ENCODE measurements at places on chromosomes 5 and 9.
A peak's percentile ranks its signal among the peaks of the same experiment; 100 is the strongest.

GRCh38 chr5:154189256-154189818, 1.2 kb upstream of the GALNT10 start:
- DNase-seq = no peak

GRCh38 chr5:17405976-17406375, 92.1 kb upstream of the TAF11L2 start:
- no peak for DNase-seq

GRCh38 chr9:105836936-105837660, 142.8 kb downstream of the TMEM38B start:
- DNase-seq = no peak

DNA sequence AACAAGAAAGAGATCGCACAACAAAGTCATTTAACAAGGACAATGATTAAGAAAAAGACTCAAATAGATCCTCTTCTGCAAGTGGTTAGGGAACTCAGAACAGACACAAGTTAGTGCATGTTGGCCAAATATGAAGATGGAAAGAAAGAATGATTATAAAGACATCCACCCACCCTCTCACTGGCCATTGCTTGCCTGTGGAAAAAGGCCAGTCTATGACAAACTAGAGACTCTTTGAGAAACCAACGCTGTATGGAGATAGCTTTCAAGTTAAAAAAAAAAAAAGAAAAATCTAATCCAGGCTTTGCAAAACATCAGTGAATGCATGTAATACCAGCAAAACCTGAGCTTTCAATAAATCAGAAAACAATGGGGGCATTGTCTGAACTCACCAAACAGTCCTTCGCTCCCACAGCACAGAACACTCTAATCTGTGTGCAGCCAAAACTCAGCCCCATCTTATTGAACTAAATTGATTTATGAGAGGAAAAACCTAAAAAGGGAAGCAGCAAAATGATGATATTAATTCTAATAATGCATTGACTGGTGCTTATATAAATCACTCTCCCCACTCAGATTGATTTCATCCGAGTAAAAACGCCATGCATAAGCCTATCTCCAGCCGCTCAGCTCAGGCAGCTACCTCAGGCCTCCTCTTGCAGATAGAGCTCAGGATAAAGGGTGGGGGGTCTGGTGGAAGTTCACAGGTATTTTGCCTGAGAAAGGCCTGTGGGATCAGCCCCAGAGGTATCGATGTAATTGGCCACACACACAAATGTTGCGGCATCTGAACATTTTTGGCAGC, 547.1 kb downstream of the CCDC171 start:
- peak; percentile 62 for DNase-seq

DNA sequence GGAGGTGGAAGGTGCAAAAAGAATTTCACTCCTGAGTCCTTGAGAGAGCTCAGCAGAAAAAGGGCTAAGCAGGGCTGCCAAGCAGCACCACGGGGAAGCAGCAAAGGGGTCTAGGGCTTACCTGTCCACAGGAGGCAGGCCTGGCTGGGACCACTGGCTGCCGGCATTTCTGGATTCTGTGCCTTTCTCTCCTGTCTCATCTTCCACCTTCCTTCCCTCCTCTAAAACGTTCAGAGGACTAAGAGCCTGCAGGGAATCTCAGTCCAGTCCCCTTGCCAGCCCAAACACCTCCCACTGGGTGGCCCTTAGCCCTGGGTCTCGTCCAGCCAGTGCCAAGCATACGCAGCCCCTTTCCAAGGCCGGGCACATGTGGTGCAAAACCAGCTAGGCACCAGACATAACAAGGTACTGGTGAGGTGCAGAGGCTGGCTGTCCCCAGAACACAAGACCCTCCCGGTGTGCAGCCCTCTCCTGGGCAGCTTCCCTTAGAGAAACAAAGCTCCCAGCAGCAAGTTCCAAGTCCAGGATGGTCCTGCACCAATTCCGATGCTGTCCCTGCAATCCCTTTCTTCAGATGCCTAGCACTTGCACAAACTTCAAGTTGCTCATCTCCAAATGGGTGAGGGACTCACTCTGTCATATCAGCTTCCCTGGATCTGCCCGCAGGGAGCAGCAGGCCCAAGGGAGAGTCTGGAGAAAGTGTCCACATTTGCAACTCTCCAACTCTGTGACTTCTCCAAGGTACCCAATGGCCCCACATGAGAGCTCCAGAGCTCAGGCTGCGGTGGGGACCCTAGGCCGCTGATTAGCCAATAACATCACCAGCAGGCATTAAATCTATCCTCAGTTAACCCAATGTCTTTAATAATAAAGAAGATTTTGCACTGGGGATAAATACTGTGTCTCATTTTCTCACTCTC, 126.3 kb downstream of the C5orf15 start:
- no peak for DNase-seq

- no peak for DNase-seq
These were observed 815.8 kb downstream of the BRINP1 start for GRCh38 chr9:118553465-118553864.

DNA sequence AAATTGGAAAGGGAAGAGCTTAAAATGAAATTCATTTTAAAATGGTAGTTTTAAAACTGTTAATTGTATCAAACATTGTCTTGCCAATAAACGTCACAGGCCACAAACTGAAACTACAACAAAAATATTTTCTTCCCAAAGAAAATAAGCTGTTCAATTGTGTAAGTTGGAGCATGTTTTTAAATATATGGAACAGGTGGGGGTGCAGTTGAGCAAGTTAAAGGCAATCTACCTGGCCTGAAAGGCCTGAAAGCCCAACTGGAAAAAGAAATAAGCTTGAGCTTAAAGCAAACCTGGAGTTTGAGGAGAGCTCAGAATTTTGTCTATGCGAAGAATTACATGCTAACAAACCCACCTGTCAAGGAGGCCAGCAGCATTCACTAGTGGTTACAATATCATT, 439.5 kb downstream of the ACTL7B start:
- DNase-seq = no peak

- DNase-seq = no peak
These were observed 441.5 kb downstream of the ENC1 start for GRCh38 chr5:74199005-74199404.
